Thymus (tissue), 14 donors: ENCODE measurements at places on chromosomes 13 and 19.

GRCh38 chr19:19526581-19527370 lies 1.9 kb upstream of the YJEFN3 start:
- H3K27ac ChIP-seq: no peak overlapping the region
- H3K27me3 ChIP-seq: no peaks in the 10 kb centered on the region
- no peak for DNase-seq
- H3K4me3 ChIP-seq: no peak overlapping the region

DNA sequence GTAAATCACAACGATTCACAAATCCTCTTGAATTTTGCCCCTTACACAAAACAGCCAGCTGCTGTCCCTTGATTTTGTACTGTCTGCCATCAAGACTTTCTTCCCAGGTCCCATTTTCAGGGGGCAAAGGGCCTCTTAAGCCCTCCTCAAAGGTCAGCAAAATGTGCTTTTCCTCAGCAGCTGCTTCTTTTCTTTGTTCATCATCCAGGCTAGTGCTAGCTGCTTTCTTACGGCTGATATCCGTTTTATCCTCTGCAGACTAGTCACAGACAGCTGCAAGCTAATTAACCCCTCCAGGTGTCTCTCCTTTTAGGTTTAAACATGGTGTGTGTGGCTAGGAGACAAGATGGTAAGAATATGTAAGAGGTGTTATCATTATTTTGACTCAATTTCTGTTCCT lies 90.9 kb downstream of the NALCN start:
- H3K4me3 ChIP-seq: no peak overlapping the region
- no peak overlapping the region for H3K27ac ChIP-seq
- H3K27me3 ChIP-seq: no peaks in the 10 kb centered on the region
- no peaks in the 10 kb centered on the region for H3K4me1 ChIP-seq
- DNase-seq: no peak
- H3K36me3 ChIP-seq: no peaks in the 10 kb centered on the region

GRCh38 chr19:39356647-39357046 lies 14.4 kb downstream of the SAMD4B start:
- peaks cover 66% of the 10 kb centered on the region for H3K36me3 ChIP-seq
- no peak for DNase-seq
- H3K27ac ChIP-seq: no peak overlapping the region
- H3K4me3 ChIP-seq: no peak overlapping the region
- peaks cover 2% of the 10 kb centered on the region for H3K4me1 ChIP-seq
- H3K27me3 ChIP-seq: no peaks in the 10 kb centered on the region

DNA sequence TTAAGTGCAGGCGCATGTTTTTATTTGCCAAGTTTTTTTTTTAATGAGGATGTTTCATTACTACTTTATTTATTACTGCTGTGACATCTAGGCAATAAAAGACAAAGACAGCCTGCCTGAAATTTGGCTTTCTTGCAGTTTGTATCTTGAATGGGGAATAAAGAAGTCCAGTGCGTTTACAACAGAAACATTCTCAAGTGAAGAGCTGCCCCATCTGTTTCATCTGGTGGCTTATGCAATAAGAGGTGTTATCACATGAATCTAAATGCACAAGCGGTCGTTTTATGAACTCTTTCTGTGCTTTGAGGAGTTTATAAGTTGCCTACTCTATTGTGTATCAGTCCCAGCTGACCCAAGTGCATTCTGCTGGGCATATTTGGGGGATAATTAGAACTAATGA lies 12.6 kb upstream of the MAB21L1 start:
- no peaks in the 10 kb centered on the region for H3K36me3 ChIP-seq
- H3K27ac ChIP-seq: no peak overlapping the region
- no peaks in the 10 kb centered on the region for H3K4me1 ChIP-seq
- no peak for DNase-seq
- H3K4me3 ChIP-seq: no peak overlapping the region
- H3K27me3 ChIP-seq: no peaks in the 10 kb centered on the region

DNA sequence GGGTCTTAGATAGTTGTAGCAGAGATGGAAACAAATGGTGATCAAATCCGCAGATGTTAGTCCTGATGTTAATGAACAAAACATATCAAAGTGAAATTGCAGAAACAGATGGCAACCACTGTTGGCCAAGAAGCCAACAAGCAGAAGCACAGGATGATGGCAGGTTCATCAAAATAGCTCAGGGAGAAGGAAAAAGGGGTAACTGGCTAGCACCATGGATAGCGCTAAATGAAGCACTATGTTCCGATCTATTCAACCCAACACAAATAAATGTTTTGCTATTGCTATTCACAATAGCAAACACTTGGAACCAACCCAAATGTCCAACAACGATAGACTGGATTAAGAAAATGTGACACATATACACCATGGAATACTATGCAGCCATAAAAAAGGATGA lies 413.7 kb downstream of the FGF14 start:
- DNase-seq: no peak
- no peak overlapping the region for H3K4me3 ChIP-seq
- no peaks in the 10 kb centered on the region for H3K36me3 ChIP-seq

GRCh38 chr19:36847968-36848367 lies 2.7 kb upstream of the ZNF345 start:
- no peak overlapping the region for H3K27ac ChIP-seq
- no peaks in the 10 kb centered on the region for H3K27me3 ChIP-seq
- no peak overlapping the region for H3K4me3 ChIP-seq
- H3K4me1 ChIP-seq: peaks cover 6% of the 10 kb centered on the region

DNA sequence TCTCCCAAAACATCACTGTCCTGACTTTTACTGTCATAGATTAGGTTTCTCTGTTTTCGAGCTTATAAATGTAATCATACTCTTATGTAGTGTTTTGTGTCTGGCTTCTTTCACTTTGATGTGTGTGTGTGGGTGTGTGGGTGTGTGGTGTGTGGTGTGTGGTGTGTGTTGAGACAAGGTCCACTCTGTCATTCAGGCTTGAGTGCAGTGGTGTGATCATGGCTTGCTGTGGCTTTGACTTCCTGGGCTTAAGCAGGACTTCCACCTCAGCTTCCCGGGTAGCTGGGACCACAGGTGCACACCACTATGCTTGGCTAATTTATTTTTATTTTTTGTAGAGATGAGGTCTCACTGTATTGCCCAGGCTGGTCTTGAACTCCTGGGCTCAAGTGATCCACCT lies 59.6 kb downstream of the PDS5B start:
- no peak for DNase-seq
- peaks cover 6% of the 10 kb centered on the region for H3K4me1 ChIP-seq
- H3K36me3 ChIP-seq: no peaks in the 10 kb centered on the region
- H3K27me3 ChIP-seq: no peaks in the 10 kb centered on the region
- H3K27ac ChIP-seq: no peak overlapping the region

GRCh38 chr13:24627090-24627714 lies 53.0 kb upstream of the ATP12A start:
- DNase-seq: no peak
- H3K4me1 ChIP-seq: no peaks in the 10 kb centered on the region
- no peaks in the 10 kb centered on the region for H3K36me3 ChIP-seq
- H3K27me3 ChIP-seq: no peaks in the 10 kb centered on the region
- no peak overlapping the region for H3K4me3 ChIP-seq

DNA sequence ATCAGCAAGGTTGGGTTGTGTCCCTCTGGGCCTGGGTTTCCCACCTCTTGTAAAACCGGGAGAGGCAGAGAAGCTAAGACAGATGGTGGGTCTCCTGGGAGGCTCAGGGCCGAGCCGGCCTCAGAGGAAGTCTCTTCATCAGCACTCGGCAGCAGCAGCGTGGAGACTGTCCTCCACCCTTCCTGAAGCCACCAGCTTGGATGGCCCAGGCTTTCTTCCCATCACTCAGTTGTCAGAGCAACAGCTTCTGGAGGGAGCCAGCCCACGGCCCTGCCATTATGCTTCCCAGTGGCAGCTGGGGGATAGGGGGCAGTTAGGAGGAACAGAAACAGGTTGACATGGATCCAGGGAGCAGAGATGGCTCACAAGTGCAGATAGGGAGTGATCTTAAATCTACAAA lies 191.0 kb downstream of the KATNAL1 start:
- no peak overlapping the region for H3K27ac ChIP-seq
- no peaks in the 10 kb centered on the region for H3K27me3 ChIP-seq
- H3K36me3 ChIP-seq: no peaks in the 10 kb centered on the region
- H3K4me3 ChIP-seq: no peak overlapping the region

DNA sequence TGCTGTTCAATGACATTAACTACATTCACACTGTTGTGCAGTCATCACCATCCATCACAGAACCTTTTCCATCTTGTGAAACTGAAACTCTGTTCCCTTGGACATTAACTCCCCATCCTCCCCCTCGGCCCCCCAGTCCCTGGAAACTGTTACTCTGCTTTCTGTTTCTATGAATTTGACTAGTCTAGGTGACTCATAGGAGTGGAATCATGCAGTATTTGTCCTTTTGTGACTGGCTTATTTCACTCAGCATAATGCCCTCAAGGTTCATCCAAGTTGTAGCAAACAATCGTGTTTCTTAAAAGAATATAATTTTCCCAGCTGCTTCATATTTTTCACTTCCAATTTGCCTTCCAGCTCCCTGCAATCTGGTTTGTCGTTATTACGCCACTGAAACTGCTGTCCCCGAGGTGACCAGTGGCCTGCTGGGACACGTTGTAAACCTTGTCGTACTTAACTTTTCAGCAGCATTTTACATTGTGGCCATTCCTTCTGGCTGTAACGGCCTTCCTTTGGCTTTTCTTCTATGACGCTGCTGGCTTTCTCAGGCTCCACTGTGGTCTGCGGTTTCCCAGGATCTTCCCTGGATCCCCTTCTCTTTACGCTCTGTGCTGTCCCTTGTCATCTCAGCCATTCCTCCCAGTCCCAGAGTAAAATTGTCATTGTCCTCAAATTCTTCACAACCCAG lies 74.0 kb downstream of the DHRS12 start:
- no peaks in the 10 kb centered on the region for H3K27me3 ChIP-seq
- H3K4me1 ChIP-seq: no peaks in the 10 kb centered on the region
- H3K4me3 ChIP-seq: no peak overlapping the region
- peaks cover 13% of the 10 kb centered on the region for H3K36me3 ChIP-seq
- DNase-seq: no peak
- peak overlapping the region; percentile 25 for H3K27ac ChIP-seq

DNA sequence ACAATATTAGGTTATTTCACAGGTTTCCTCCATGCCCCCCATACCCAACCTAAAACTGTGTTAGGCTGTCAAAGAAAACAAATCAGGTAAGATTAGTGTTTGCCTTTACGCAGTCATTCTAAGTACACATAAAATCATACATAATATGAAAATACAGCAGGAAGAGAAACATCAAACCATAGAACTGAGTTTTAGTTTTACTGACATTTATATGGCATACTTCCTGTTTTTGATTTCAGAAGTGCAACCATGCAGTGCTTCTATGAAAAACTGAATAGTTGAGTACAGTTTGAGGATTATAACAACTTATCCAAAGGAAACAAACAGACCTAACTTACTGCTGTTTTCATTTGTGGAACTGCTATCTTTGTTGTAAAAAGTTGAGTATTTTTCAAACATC lies 91.3 kb downstream of the KCNRG start:
- H3K27me3 ChIP-seq: no peaks in the 10 kb centered on the region
- peak; percentile 21 for DNase-seq
- peaks cover 9% of the 10 kb centered on the region for H3K4me1 ChIP-seq
- no peak overlapping the region for H3K4me3 ChIP-seq
- no peaks in the 10 kb centered on the region for H3K36me3 ChIP-seq
